Liver (tissue), 10 donors: ENCODE measurements at places on chromosomes 3 and 15. TPM values are rescaled to one million over a fixed set of nuclear protein-coding genes. Genes with fewer than 3 reads are reported as not detected.

DNA sequence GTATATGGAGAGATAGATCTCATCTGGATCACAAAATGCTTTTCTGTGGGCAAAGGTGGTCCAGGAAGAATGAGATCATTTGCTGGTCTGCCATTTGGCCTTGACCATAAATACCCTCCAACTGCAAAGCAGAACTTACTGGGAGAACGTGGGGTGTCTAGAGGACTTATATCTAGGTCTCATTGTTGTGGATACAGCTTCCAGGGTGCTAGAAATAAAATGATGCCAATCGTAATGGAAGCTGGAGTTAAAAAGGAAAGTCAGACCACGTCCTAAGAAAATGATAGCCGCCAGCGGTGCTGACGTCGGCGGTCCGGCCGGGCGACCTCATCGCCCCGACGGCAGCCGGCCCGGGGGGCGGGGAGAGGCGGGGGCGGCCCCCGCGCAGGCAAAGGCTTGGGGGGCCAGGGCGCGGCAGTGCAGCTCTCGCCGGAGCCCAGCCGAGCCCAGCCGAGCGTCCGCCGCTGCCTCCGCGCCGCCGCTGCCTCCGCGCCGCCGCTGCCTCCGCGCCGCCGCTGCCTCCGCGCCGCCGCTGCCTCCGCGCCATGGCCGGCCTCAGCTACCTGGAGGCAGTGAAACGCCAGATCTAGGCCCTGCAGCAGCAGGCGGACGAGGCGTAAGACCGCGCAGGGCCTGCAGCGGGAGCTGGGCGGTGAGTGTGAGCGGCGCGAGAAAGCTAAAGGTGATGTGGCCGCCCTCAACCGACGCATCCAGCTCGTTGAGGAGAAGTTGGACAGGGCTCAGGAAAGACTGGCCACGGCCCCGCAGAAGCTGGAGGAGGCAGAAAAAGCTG, 89.5 kb downstream of the EOMES start:
- no peaks in the 10 kb centered on the region for H3K36me3 ChIP-seq
- DNase-seq = peak; percentile 36
- peak overlapping the region; percentile 50 for H3K27ac ChIP-seq
- H3K27me3 ChIP-seq = no peaks in the 10 kb centered on the region
- H3K4me3 ChIP-seq = peak overlapping the region; percentile 61
- H3K4me1 ChIP-seq = peaks cover 3% of the 10 kb centered on the region

Gene ITIH1
- 1,400 TPM for total RNA-seq

Gene SPINT1
- total RNA-seq = 2.6 TPM

Gene DNASE1L3
- total RNA-seq = 162 TPM

DNA sequence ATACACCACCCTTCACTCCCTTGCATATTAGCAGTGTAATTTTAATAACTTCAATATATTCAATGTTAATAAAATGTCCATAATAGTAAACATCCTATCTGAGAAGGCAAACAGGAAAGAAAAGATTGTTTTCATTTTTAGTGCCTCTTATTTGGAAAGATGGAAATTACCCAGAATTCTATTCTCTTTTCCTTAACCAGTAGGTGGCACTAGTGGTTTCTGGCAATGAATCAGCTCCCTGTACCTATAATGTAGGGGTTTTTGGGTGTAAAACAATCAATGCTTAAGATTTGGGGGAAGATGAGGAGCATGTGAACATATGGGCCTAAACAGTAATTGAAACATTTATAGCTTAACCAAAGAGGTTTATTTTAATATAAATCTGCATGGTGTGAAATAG, 5.7 kb upstream of the SEMA6D start:
- no peak for DNase-seq
- H3K4me1 ChIP-seq = no peaks in the 10 kb centered on the region
- H3K27me3 ChIP-seq = no peaks in the 10 kb centered on the region
- H3K4me3 ChIP-seq = no peak overlapping the region

Gene ZPLD1
- 0.08 TPM for total RNA-seq

Gene SPATA12
- not detected for total RNA-seq

- H3K4me3 ChIP-seq = no peak overlapping the region
- no peaks in the 10 kb centered on the region for H3K27me3 ChIP-seq
- no peaks in the 10 kb centered on the region for H3K36me3 ChIP-seq
- H3K27ac ChIP-seq = no peak overlapping the region
Measured at GRCh38 chr3:21919383-21919782, 168.4 kb upstream of the ZNF385D start.

Gene LSAMP
- 0.05 TPM for total RNA-seq

Gene GRAMD1C
- total RNA-seq = 17.0 TPM

Gene AMT
- total RNA-seq = 15.6 TPM

Gene SPTSSB
- total RNA-seq = 1.0 TPM

DNA sequence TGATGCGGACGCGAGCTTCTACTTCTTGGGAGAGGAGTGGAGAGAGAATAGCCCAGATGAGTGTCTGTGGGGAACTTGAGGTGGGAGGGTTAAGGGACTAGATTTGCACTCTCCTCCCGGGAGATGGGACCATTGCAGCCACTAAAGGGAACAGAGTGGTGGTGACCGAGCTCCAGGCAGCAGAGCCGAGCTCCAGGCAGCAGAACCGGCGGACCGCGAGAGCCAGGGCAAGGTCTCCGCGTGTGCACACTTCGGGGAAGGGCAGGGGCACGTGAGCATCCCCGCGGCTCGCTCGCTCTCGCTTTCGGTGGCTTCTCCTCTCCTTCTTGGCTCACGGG, 1.1 kb downstream of the IGDCC3 start:
- peaks cover 6% of the 10 kb centered on the region for H3K4me1 ChIP-seq
- no peaks in the 10 kb centered on the region for H3K36me3 ChIP-seq
- H3K27ac ChIP-seq = no peak overlapping the region
- no peak overlapping the region for H3K4me3 ChIP-seq
- peaks cover 15% of the 10 kb centered on the region for H3K27me3 ChIP-seq

Gene DOCK3
- total RNA-seq = not detected

- no peaks in the 10 kb centered on the region for H3K27me3 ChIP-seq
- H3K4me1 ChIP-seq = peaks cover 26% of the 10 kb centered on the region
- DNase-seq = no peak
Measured at GRCh38 chr3:37982331-37982730, 8.3 kb upstream of the VILL start.

- H3K27ac ChIP-seq = no peak overlapping the region
- DNase-seq = no peak
- H3K36me3 ChIP-seq = no peaks in the 10 kb centered on the region
- no peaks in the 10 kb centered on the region for H3K4me1 ChIP-seq
- H3K27me3 ChIP-seq = no peaks in the 10 kb centered on the region
Measured at GRCh38 chr3:191094057-191094845, 104.8 kb upstream of the OSTN start.

DNA sequence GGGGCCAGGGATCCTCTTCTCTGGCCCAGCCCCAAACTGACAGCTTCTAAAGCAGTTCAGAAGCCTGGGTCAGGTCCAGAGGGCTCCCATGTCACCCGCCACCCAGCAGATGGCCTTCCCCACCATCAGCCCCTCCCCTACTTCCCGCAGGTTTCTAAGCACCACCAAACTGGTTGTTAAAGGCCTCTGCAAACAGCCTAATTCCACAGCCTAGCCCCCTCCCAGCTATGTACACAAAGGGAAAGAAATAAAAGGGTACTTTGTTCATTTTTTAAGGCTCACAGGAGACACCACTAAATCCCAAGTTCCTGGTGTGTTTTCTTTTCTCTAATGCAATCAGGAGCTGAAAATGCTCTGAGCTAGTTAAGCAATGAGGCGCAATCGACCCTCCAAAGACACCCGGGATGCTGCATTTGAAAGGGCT, 30.6 kb downstream of the PLCH1 start:
- DNase-seq = no peak
- H3K4me3 ChIP-seq = no peak overlapping the region
- H3K27ac ChIP-seq = no peak overlapping the region
- H3K4me1 ChIP-seq = no peaks in the 10 kb centered on the region
- H3K36me3 ChIP-seq = no peaks in the 10 kb centered on the region
- H3K27me3 ChIP-seq = no peaks in the 10 kb centered on the region

Gene FAIM
- total RNA-seq = 4.9 TPM

Gene FBXO40
- 0.08 TPM for total RNA-seq

DNA sequence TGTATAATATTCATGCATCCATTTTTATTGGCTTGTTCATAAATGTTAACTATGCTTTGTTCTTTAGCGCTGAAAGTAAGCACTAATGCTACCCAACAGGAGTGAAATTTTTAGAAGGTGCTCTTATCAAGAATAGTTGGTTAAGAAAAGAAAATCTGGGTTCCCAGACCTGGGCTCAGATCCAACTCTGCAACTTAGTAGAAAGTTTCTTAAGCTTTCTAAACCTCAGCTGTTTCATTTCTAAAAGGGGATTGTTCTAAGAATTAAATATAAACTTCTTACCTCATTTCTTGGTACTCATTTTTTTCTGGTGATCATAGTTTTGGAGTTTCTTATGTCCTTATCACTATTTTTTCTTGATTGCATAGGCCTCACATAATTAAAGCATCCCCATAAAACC, 12.1 kb downstream of the ARPP21 start:
- no peaks in the 10 kb centered on the region for H3K4me1 ChIP-seq
- H3K27me3 ChIP-seq = no peaks in the 10 kb centered on the region
- DNase-seq = no peak
- H3K27ac ChIP-seq = no peak overlapping the region
- H3K36me3 ChIP-seq = no peaks in the 10 kb centered on the region
- no peak overlapping the region for H3K4me3 ChIP-seq

- H3K4me1 ChIP-seq = no peaks in the 10 kb centered on the region
- H3K36me3 ChIP-seq = no peaks in the 10 kb centered on the region
- H3K4me3 ChIP-seq = no peak overlapping the region
- no peak for DNase-seq
- H3K27me3 ChIP-seq = no peaks in the 10 kb centered on the region
Measured at GRCh38 chr3:25962255-25962654, 172.4 kb downstream of the OXSM start.

Gene CHRNA7
- not detected for total RNA-seq

Gene ARPP21
- 1.3 TPM for total RNA-seq

DNA sequence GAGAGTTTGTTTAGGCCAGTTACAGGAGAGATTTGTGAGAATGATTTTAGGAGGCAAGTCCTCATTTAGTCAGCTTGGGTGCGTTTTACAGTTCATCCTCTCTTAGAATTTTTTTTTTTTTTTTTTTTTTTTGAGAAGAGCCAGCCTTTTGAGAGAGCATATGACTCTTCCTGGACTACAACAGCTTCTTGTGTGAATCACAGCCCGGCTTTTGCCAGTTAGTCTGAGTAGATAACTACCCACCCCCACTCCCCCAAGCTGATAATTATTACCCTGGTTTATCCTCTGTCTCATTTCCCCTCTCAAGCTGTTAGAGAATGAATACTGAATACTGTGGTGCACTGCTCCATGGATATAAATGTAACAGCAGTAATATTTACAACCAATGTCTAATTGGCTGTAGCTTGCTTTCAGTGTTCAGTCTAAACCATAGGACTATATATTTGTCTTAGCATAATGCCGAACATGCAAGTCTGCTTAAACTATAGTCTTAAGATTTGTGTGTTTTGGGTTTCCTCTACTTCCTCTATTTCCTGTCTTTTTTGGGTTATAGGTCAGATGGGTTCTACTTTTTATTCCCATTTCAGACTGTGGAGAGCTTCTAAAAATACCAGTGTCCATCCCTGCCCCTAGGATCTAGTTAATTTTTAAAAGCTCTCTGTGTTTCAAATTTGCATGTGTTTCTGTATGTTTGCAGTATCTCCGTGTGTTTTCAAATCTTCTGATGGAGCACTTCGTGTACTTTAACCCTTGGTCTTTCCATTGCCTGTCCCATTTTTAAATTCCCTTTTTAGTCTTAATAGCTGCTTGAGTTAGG, 8.0 kb downstream of the CHD2 start:
- no peaks in the 10 kb centered on the region for H3K36me3 ChIP-seq
- peaks cover 33% of the 10 kb centered on the region for H3K4me1 ChIP-seq
- DNase-seq = no peak
- peak overlapping the region; percentile 96 for H3K27ac ChIP-seq
- no peaks in the 10 kb centered on the region for H3K27me3 ChIP-seq

GRCh38 chr3:152227027-152227426, 41.7 kb upstream of the MBNL1 start:
- H3K4me1 ChIP-seq = no peaks in the 10 kb centered on the region
- DNase-seq = no peak
- no peak overlapping the region for H3K4me3 ChIP-seq
- H3K27me3 ChIP-seq = no peaks in the 10 kb centered on the region

GRCh38 chr15:63463036-63463435, 41.4 kb upstream of the USP3 start:
- H3K27me3 ChIP-seq = no peaks in the 10 kb centered on the region
- H3K27ac ChIP-seq = no peak overlapping the region
- H3K4me3 ChIP-seq = no peak overlapping the region
- no peak for DNase-seq
- H3K36me3 ChIP-seq = no peaks in the 10 kb centered on the region
- peaks cover 23% of the 10 kb centered on the region for H3K4me1 ChIP-seq

GRCh38 chr15:60844511-60845174, 365.7 kb upstream of the ICE2 start:
- H3K27ac ChIP-seq = no peak overlapping the region
- H3K4me3 ChIP-seq = no peak overlapping the region
- H3K4me1 ChIP-seq = no peaks in the 10 kb centered on the region

Gene ANKUB1
- not detected for total RNA-seq

Gene RAB8B
- 26.5 TPM for total RNA-seq

DNA sequence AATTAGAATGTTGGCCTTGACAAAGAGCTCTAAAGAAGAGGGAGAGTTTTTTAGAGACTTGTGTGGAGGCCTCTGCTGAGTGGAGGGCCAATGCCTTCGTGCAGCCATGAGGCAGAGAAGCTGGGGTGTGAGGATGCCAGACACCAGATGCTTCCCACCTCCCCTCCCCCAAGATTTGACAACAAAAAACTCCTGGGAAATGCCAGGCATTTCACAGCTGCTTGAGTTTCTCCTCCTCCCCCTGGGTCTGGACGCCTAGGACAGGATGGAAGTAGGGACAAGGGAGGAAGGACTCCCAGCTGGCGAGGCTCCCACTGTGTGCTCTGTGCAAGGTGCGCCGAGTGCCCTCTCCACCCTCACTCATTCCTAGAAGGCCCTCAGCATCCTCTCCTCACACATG, 20.1 kb downstream of the TGM4 start:
- H3K4me1 ChIP-seq = no peaks in the 10 kb centered on the region
- H3K27me3 ChIP-seq = no peaks in the 10 kb centered on the region
- H3K4me3 ChIP-seq = no peak overlapping the region

Gene RBMS3
- 14.9 TPM for total RNA-seq

DNA sequence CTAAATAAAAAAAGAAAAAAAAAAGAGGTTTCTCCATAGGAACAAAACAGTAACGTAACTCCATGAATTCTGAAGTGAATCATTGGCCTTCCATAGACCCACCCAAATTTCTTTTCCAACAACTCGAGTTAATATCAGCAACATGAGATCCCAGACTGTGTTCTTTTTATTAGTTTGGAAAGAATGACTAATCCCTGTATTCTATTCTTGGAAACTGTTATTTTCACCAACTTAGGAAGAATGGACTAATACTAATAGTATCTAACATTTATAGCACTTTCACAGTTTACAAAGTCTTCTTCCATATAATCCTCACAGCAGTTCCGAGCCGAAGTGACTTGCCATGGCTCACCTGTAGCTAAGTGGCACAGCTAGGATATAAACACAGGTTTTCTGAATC, 72.7 kb upstream of the SLC4A7 start:
- no peaks in the 10 kb centered on the region for H3K4me1 ChIP-seq
- DNase-seq = no peak
- no peaks in the 10 kb centered on the region for H3K36me3 ChIP-seq
- H3K4me3 ChIP-seq = no peak overlapping the region
